Dermis microvascular lymphatic vessel endothelial cell (primary cell): ENCODE measurements at places on chromosomes 3 and 15. TPM values are rescaled to one million over a fixed set of nuclear protein-coding genes. Genes with fewer than 3 reads are reported as not detected.

GRCh38 chr3:125280668-125281361 is 68.3 kb upstream of the SLC12A8 start:
- peak; percentile 35 for DNase-seq

- DNase-seq, result no peak
Measured at GRCh38 chr3:144112437-144112836, 140.8 kb downstream of the DIPK2A start.

DNA sequence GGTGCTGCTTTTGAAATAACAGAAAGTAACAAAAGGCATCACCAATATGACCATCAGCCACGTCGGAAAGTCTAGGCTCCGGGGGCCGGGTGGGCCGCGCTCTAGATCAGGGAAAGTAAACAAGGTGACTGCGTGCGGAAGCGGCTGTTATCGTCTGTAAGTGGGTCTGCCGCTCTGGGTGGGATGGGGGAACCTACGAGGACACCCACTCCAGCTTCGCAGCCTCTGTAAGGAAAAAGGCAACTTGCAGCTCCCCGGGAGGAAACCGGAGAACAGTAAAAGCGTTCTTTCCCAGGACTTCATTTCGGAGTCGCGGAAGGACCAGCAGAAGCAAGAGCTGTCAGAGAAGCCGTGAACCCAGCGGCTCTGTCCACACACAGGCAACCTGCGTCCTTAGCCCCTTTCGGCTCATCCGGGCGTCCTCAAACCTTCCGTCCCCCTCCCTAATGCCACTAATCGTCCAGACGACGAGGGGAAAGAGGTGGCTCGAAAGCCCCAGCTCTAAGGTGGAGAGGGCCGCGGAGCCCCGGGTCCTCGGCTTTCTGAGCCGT is 461 bp downstream of the XRN1 start:
- peak; percentile 66 for DNase-seq

DNA sequence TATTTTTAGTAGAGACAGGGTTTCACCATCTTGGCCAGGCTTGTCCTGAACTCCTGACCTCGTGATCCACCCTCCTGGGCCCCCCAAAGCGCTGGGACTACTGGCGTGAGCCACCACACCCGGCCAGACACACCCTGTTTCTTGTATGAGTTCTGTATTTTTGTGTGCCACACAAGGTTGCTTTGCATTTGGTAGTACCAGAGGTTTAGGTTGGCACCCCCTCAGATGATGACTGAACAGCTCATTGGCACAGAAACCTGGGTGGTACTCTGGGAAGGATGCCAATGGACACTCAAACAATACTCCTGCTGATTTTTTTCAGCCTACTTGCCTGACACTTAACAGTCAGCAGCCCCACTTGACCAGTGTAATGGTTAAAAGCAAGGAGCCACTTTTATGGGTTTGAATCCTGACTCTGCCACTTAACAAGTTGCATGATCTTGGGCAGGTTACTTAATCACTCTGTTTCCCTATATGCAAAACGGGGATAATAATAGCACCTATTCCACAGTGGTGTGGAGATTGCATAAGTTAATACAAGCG is 39.2 kb upstream of the BCL2A1 start:
- DNase-seq, result no peak

DNA sequence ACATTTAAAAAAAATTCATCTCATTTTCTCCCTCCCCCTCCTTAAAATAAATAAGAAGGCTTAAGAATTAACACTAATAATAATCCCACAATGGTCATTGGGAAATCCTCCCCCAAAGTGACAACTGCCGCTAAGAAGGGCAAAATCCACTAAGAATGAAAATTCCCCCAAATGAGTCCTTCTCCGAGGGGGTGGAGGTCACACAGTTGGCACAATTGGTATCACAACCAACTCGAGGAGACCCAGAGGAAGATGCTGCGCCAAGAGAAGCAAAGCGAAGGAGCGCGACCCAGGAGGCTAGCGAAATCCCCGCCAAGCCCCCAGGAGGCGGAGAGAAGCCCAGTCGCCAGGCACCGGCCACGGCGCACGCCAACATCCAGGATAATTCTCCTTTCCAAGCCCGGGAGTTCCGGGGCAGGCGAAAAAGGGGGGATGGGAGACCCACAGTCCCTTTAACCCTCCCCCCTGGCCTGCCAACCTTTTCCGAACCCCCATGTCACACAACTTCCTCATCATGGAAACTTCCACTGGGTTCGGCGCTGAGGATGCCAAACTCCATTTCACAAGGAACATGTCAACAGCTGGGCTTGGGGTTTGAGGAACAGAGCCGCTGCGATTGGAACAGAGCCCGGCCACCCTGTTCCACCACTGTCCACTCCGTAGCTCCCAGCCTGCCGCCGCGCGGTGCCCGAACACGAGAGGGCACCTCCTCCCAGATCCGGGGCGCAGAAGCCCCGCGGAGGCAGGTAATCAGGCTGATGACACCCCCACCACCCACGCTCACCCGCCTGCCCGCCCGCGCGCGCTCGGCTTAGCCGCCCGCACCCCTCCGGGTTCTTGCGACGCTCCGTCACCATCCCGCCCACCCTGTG is 668 bp downstream of the THRB start:
- peak; percentile 5 for DNase-seq

DNA sequence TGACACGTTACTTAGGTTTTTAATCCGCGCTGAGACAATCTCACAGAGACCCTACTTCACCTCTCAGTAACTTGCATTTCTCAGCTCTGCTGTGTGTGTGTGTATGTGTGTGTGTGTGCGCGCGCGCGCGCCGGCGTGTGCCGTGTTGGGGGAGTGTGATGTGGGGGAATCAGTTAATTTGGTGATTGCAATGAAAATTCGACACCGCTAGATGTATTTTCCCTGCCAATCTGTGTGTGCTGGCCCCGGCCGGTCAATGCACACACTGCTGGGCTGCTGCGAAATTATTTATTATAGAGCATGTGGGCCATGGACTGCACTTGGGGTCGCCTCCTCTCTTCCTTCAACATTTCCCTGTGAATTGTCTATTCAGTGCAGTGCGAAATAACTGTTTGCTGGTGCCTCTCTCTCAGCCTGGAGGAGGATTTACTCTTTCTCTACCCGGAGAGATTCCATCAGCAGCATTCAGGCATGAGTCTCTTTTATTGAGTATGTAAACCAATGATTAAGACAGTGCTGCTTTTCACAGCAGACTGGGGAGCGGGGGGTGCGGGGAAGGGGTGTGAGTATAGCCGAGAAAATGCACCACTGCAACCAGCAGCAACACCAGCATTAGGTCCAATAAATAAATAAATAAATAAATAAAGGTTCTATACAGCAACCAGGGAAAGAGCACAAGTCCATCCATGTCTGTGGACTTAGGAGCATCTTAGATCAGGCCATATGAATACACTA is 2.9 kb downstream of the CADM2 start:
- DNase-seq, result no peak

DNA sequence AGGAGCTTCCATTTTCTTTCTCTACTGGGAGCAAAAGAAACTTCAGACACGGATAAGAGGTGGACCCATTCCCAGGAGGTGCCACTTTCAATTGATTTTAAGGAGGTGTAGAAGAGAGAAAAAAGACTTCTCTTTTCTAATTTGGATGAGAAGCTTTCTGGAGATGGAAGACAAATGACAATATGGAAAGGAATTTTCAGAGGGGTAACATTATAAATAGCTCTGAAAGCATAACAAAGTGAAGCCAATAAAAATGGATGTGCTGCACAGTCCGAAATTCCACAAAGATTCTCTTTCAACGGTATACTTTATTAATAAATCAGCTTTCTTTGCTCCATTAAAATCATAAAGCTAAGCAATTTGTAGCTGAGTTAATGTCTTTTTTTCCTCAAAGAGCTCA is 607.2 kb upstream of the MDFIC2 start:
- no peak for DNase-seq

GRCh38 chr3:191296041-191296541 is 33.1 kb upstream of the CCDC50 start:
- no peak for DNase-seq

GRCh38 chr15:46892621-46893160 is 824.6 kb upstream of the SEMA6D start:
- no peak for DNase-seq

DNA sequence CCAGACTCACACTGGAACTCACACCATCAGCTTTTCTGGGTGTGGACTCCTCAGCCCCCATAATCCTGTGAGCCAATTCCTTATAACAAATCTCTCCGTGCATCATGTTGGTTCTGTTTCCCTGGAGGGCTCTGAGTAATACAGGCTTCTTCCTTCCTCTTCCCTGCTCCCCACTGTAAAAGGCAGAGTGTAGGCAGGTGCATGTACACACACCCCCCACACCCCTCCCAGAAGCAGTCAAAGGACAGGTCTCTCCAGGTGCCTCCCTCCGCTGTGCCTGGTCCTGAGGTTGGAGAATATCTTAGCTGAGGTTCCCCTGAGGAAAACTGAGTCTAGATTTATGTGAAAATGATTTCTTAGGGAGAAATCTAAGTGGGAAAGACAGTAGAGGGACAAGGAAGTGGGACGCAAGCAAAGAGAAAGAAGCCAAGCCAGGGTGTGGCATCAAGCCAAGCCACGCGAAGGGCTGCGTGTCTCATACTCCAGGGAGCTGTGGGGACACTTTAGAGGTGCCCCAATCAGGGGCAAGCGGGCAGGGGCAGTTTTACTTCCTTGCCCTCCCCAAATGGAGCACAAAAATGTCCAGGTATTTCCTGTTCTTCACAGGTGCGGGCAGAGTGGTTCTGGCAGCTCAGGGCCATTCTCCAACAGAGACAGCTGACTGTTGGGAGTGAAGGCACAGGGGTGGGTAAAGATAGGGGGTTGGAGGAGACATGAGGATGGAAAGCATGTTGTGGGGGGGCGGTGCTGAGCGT is 86.6 kb downstream of the HMG20A start:
- DNase-seq, result peak; percentile 66

A4GNT gene
- not detected in 2 replicates for total RNA-seq

WNT7A gene
- total RNA-seq, result not detected in 2 replicates
